Heart right ventricle (tissue), 16 donors: ENCODE measurements at places on chromosomes 11 and 22. TPM values are rescaled to one million over a fixed set of nuclear protein-coding genes. Genes with fewer than 3 reads are reported as not detected.

Gene ACRV1
- not detected for total RNA-seq

Gene IGSF9B
- 48.7 TPM for total RNA-seq

Gene TMPRSS4
- not detected for total RNA-seq

Gene CREB3L1
- total RNA-seq, result 34.2 TPM

Gene DGAT2
- total RNA-seq, result 8.2 TPM

Gene ZP1
- total RNA-seq, result not detected

Gene ADORA2A
- 1.8 TPM for total RNA-seq

Gene PSMA1
- 129 TPM for total RNA-seq

Gene C11orf16
- not detected for total RNA-seq

Gene ANGPTL5
- 0.46 TPM for total RNA-seq

Gene THAP12
- total RNA-seq, result 25.8 TPM

DNA sequence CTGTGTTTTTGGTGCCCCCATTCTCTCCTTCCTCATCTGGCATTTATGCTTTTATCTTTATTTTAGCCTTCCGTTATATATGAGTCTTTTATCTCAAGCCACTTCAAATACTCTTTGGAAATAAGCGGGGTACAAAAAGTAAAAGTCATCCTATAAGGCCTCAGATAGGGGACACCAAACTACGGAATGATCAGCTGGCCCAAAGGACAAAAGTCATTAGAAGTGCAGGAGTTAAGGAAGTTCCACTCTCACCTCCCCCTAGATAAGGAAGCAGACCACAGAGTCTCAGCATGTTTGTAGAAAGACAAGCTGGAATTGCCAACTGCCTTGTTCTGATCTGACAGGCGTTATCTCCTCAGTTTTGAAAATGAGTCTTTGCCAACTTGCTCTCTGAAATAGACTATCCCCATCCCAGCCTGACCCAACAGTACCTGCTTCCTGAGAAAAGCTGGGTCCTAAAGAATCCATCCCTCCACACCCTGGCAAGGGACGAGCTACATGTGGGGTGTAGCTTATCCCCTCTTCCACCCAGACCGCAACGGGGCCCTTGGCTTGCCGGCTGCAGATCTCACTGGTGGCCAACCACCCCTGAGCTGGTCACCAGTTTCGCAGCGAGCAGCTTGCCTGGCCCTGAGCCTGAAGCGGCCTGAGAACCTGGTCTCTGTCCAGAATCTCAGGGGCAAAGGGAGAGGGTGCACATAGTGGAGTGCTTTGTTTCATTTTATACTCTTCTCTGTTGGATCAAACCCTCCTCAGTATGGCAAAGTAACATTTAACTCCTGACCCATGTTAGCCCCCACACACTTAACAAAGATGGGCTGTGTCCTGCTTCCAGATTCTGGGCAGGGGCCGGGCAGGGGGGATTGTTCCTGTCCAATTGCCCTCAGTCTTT is 13.8 kb downstream of the FADS2 start:
- H3K4me3 ChIP-seq, result no peak overlapping the region
- DNase-seq, result peak; percentile 41
- peak overlapping the region; percentile 71 for H3K27ac ChIP-seq
- peaks cover 13% of the 10 kb centered on the region for H3K4me1 ChIP-seq
- no peaks in the 10 kb centered on the region for H3K27me3 ChIP-seq

- H3K27me3 ChIP-seq, result no peaks in the 10 kb centered on the region
- no peaks in the 10 kb centered on the region for H3K36me3 ChIP-seq
- no peak overlapping the region for H3K27ac ChIP-seq
- no peak for DNase-seq
- H3K4me3 ChIP-seq, result no peak overlapping the region
- peaks cover 24% of the 10 kb centered on the region for H3K4me1 ChIP-seq
Measured at GRCh38 chr11:8745431-8746253, 63.0 kb downstream of the RPL27A start.

GRCh38 chr11:74008373-74009229 is at the start of gene UCP3:
Gene UCP3 (minus strand): TSS chr11:74009085. CDS start chr11:74007042, 2,043 bp downstream.
- peaks cover 13% of the 10 kb centered on the region for H3K36me3 ChIP-seq
- no peak within 1 kb of the TSS for H3K4me3 ChIP-seq
- no peak for DNase-seq
- H3K27me3 ChIP-seq, result no peaks in the 10 kb centered on the region

DNA sequence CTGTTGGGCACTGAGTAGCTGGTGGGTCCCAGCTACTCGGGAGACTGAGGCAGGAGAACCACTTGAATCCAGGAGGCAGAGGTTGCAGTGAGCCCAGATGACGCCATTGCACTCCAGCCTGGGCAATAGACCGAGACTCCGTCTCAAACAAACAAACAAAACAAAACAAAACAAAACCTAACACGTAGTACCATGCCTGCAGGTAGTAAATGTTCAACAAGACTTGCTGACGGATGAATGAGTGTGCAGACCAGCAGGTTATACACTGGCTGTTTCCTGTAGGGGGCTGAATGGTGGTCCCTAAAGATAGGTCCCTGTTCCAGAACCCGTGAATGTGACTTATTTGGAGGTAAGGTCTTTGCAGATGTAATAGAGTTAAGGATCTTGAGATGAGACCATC is 12.8 kb upstream of the MRGPRD start:
- DNase-seq, result no peak
- peaks cover 15% of the 10 kb centered on the region for H3K27me3 ChIP-seq
- H3K4me1 ChIP-seq, result peaks cover 4% of the 10 kb centered on the region
- H3K4me3 ChIP-seq, result no peak overlapping the region
- H3K27ac ChIP-seq, result no peak overlapping the region

- no peak overlapping the region for H3K27ac ChIP-seq
- H3K4me3 ChIP-seq, result no peak overlapping the region
- no peaks in the 10 kb centered on the region for H3K27me3 ChIP-seq
- H3K36me3 ChIP-seq, result no peaks in the 10 kb centered on the region
Measured at GRCh38 chr11:114262681-114263512, 33.3 kb upstream of the NNMT start.

GRCh38 chr11:97638641-97639224 is 1248.9 kb downstream of the JRKL start:
- no peak overlapping the region for H3K27ac ChIP-seq
- no peaks in the 10 kb centered on the region for H3K4me1 ChIP-seq
- no peaks in the 10 kb centered on the region for H3K36me3 ChIP-seq
- no peak overlapping the region for H3K4me3 ChIP-seq

DNA sequence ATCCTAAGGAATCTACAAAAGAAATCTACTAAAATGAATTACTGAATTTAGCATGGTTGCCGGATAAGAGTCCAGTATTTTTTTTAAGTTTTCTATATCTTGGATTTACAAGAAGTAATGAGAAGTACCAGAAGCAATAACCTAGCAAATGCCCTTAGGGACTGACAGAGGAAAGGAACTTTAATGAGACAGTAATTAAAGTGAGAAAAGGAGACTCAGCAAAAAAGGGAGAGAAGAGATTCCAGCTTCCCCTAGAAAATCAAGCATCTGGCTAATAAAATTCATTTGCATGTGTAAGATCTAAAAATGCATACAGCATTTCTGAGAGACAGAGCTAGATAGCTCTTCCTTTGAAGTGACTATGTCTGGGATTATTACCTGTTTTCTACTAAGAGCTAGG is 39.1 kb downstream of the IZUMO1R start:
- no peaks in the 10 kb centered on the region for H3K36me3 ChIP-seq
- no peaks in the 10 kb centered on the region for H3K4me1 ChIP-seq
- H3K27ac ChIP-seq, result no peak overlapping the region
- no peak overlapping the region for H3K4me3 ChIP-seq
- no peak for DNase-seq

- H3K4me1 ChIP-seq, result peaks cover 7% of the 10 kb centered on the region
- no peaks in the 10 kb centered on the region for H3K36me3 ChIP-seq
- no peak for DNase-seq
- no peak overlapping the region for H3K4me3 ChIP-seq
- no peak overlapping the region for H3K27ac ChIP-seq
Measured at GRCh38 chr22:25109878-25110595, 89.6 kb upstream of the CRYBB3 start.

DNA sequence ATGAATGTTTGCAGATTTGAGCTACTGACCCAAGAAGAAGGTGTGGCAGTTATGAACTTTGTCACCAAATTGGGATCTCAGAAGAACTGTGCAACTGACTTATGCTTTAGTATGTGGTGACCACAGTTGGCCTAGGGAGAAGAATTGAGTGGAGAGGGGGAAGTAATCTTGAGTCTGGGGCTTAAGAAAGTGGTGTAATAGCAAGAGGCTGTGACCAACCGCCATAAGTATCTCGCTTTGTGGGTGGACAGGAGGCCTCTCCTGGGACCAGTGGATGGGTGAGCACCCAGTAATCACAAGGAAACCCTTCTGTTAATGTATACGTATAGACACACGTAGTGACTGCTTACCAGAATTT is 12.7 kb upstream of the IL10RA start:
- H3K27ac ChIP-seq, result no peak overlapping the region
- H3K4me1 ChIP-seq, result no peaks in the 10 kb centered on the region
- H3K36me3 ChIP-seq, result no peaks in the 10 kb centered on the region
- DNase-seq, result no peak

GRCh38 chr22:44365832-44366231 is 53.1 kb upstream of the SHISAL1 start:
- H3K36me3 ChIP-seq, result no peaks in the 10 kb centered on the region
- H3K27me3 ChIP-seq, result no peaks in the 10 kb centered on the region
- no peak overlapping the region for H3K4me3 ChIP-seq

- H3K4me3 ChIP-seq, result no peak overlapping the region
- H3K4me1 ChIP-seq, result peaks cover 7% of the 10 kb centered on the region
- no peak overlapping the region for H3K27ac ChIP-seq
- H3K36me3 ChIP-seq, result no peaks in the 10 kb centered on the region
- DNase-seq, result no peak
Measured at GRCh38 chr11:4032097-4032496, 62.5 kb upstream of the RRM1 start.

- H3K36me3 ChIP-seq, result no peaks in the 10 kb centered on the region
- peak; percentile 77 for DNase-seq
- peaks cover 24% of the 10 kb centered on the region for H3K4me1 ChIP-seq
- H3K27ac ChIP-seq, result no peak overlapping the region
- H3K27me3 ChIP-seq, result no peaks in the 10 kb centered on the region
Measured at GRCh38 chr11:119666463-119667131, 62.4 kb downstream of the NECTIN1 start.

DNA sequence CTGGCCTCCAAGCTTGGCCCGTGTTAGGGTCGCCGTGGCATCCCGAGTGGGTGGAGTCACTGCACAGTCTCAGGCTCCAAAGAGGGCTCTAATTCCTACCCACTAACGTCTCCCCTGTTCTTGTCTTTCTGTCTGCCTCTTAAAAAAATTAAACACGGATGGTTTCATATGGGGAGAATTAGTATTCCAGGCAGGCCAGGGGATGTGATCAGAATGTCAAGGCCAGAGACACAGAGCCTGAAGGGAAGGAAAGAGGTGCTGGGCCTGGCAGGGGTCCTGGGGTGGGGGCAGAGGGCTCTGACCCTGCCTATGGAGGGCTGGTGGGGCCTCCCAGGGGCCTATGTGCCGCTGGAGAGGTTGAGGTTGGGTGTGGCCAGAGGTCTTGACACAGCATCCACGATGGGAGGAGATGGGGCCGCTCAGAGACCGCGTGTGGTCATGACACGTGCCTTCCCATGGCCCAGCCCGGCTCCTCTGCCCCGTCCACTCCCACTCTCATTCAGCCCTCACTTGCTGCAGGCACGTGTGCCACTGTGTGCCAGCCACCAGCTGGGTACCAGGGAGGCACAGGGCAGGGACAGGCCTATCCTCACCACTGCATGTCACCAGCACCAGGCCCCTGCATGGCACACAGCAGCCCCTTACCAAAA is 56.5 kb downstream of the FLRT1 start:
- no peak overlapping the region for H3K4me3 ChIP-seq
- DNase-seq, result no peak
- no peaks in the 10 kb centered on the region for H3K36me3 ChIP-seq
- H3K27ac ChIP-seq, result no peak overlapping the region

DNA sequence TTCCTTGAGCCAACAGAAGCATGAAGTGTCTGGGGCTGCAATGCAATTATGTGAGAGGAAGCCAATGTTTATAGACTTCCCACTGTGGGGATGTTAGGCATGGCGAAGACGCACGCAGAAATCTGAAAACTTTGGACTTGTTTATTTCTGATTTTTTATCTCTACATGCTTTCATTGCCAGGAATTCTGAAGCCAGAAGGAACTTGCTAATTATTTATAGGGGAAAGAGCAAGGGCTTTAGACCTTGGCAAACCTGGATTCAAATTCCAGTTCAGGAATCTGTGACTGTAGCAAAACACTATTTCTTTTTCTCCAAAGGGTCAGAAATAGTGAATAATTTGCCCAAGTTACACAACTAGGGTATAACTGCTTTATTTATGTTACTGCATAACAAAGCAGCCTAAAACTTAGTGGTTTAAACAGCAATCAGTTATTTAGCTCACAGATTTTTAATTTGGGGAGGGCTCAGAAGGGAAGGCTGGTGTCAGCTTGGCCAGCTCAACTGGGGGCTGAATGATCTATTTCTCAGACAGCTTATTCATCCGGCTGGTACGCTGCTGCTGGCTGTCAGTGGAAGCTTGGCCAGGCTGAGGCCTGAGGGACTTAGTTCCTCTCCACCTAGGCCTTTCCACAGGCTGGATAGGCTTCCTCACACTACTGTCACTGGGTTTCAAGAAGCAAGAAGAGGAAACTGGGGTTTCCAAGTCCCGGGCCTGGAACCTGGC is 1.9 kb upstream of the OR6Q1 start:
- DNase-seq, result no peak
- H3K36me3 ChIP-seq, result no peaks in the 10 kb centered on the region
- peak overlapping the region; percentile 48 for H3K27ac ChIP-seq
- H3K4me1 ChIP-seq, result peaks cover 41% of the 10 kb centered on the region
- no peak overlapping the region for H3K4me3 ChIP-seq
- H3K27me3 ChIP-seq, result no peaks in the 10 kb centered on the region

- H3K27ac ChIP-seq, result no peak overlapping the region
- peaks cover 34% of the 10 kb centered on the region for H3K4me1 ChIP-seq
- no peak overlapping the region for H3K4me3 ChIP-seq
- no peaks in the 10 kb centered on the region for H3K27me3 ChIP-seq
Measured at GRCh38 chr11:48093323-48093722, 113.0 kb downstream of the PTPRJ start.

GRCh38 chr11:110886288-110886970 is 174.2 kb upstream of the ARHGAP20 start:
- H3K4me3 ChIP-seq, result no peak overlapping the region
- H3K36me3 ChIP-seq, result no peaks in the 10 kb centered on the region
- H3K27me3 ChIP-seq, result no peaks in the 10 kb centered on the region

DNA sequence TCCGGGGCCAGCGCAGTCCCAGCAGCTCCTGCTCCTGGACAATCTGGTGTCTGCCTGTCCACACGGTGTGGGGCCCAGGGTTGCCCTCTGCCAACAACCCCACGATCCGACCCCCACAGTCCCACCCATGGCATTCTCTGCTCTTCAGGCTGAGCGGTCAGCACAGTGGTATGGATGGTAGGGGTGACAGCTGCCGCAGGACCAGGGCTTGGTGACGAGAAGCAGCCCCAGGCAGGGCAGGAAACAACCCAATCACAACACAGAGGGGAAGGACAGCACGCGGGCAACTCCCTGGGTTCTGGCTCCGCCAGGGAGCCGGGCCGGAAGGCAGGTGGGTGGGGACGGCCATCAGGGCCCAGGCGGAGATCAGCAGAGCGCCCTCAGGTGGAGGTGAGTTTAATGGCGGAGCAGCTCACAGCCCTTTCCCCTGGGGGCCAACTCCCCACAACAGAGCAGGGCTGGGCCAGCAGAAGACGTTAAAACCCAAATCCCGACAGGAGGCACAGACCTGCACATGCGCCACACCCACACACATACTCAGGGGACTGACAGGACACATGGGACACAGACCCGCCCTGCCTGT is 5.3 kb upstream of the CHADL start:
- DNase-seq, result no peak
- H3K27me3 ChIP-seq, result no peaks in the 10 kb centered on the region
- no peak overlapping the region for H3K4me3 ChIP-seq
- H3K4me1 ChIP-seq, result no peaks in the 10 kb centered on the region

GRCh38 chr11:73306977-73307322 is 1.1 kb upstream of the ARHGEF17 start:
- peaks cover 53% of the 10 kb centered on the region for H3K4me1 ChIP-seq
- peak overlapping the region; percentile 97 for H3K27ac ChIP-seq
- H3K27me3 ChIP-seq, result no peaks in the 10 kb centered on the region
- no peaks in the 10 kb centered on the region for H3K36me3 ChIP-seq
- no peak for DNase-seq
- peak overlapping the region; percentile 76 for H3K4me3 ChIP-seq
